ENCODE measurements at places on chromosomes 1 and 21.

DNA sequence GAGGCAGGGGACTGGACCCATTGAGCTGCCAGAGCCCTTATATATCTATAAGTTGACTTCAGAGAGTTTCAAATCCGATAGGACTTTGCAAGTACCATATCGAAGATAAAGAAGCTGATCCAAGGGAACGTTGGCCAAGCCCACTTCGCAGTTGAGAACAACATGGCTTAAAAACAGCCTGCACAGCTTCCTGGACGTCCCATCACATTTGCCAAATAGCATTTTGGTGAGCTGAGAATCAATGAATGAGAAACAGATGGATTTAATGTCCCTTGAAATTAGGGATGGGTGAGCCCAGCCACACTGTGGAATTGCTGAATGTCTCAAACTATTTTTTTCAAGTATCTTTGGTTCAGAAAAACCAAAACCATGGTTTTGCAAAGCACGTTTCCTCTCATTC lies 64.8 kb downstream of the KCNJ15 start:
- DNase-seq, result no peak

DNA sequence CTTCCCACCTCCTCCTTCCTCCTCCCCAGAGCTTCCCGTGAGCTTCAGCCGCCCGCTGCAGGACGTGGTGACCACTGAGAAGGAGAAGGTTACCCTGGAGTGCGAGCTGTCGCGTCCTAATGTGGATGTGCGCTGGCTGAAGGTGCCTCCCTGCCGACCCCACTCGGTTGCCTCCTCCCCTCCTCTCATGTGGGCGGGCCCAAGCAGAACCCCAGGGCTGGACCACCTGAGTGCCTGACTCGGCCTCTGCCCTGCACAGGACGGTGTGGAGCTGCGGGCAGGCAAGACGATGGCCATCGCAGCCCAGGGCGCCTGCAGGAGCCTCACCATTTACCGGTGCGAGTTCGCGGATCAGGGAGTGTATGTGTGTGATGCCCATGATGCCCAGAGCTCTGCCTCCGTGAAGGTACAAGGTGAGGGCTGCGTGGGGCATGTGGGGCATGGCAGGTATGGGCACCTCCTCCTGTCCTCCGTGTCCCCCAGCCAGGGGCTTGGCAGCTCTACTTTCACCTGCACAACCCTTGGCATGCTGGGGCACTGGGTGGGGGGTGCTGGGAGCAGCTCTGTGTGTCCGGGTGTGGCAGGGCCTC lies 69.2 kb downstream of the OBSCN start:
- no peak for DNase-seq

GRCh38 chr1:160354388-160354985 lies 11.3 kb downstream of the NCSTN start:
- DNase-seq, result no peak

DNA sequence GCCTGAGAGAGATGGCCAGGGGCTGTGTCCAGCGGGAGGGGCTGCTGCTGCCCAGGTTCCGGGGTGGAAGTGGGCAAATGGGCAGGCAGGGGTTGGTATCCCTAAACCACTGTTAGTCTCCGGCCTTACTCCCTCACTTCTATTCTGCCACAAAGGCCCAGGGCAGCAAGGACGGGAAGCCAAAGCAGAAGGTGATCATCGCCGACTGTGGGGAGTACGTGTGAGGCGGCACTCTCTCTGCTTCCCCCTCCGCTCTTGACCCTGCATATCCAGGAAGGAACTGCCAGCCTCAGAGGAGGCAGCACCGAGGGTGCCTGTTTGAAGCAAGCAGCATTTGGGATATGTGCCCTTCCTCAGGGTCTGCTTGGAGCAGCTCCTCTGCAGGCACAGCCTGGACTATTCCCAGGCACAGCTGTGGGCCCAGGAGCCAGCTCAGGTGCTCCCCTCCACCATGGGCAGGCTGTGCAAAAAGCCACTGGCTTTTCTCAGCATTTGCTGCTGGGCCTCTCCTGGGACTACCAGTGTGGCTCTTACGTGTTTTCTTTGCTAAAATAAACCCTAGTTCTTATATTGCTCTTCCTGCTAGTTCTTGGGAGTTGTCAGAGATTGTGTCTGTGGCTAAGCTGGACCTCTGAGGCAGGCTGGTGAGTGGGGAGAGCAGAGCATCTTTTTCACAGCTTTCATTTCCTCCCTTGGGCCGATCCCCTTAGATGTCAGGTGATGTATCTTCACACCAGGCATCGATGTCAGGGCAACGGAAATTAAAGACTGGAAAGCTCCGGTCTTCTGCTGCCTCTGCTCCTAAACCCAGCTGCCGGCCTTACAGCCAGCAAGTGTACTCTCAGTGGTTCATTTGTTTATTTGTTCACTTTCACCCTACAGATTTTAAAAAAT lies 14.7 kb downstream of the PPIE start:
- no peak for DNase-seq

GRCh38 chr1:213371847-213372619 lies 321.0 kb downstream of the RPS6KC1 start:
- DNase-seq, result no peak

DNA sequence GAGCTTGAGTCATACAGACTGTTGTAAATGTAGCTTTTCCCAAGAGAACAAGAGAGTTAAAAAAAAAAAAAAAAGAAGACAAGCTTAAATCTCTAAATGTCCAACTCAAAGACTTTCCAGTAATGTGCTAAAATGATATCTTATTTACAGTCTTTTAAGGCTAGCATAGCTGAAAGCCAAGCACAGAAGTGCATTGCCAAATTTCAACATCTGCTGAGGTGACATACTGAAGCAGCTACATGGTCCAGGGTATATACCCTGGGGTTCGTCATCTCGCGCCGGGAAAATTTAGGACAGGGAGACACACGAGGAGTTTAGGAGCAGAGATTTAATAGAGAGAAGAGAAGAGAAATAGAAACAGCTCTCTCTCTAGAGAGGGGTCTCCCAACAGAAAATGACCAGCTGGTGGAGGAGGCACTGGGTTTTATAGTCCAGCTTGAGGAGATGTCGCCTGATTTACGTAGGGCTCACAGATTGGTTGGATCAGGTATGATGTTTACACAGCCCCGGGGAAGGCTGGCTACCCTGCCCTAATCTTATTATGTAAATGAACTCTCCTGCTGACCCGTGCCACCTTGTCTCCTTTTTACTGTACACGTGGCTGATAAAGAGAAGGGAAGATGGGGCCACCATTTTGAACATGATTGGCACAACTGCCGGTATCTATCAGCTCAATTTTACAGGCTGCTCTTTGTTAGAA lies 172.7 kb downstream of the TRIM33 start:
- no peak for DNase-seq

DNA sequence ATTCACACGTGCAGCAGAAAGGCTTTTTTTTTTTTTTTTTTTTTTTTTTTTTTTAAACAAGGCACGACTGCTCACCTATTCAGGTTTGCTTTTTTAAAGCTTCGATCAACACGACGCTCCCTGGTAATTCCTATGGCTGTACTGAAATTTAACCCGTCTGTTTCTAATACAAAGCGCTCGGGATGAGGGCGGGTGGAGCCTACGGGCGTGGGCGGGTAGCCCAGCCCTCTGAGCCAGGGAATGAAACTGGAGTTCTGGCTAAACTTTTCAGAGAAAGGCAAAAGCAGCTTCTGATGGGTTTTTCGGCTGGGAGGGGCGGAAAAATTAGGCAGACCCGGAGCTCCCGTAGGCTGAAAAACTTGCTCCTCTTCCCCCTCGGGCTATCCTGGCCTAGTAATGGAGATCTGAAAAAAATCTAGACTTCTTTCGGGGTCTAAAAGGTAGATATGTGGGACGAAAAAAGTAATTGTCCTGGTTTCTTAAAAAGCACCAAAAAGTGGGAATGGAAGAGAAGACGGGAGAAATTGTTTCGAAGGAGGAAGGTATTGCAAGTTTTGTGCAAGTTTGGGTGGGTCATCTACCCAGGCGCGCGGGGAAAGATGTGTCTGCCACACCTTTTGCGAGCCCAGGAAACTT lies 7.4 kb downstream of the NR5A2 start:
- no peak for DNase-seq

DNA sequence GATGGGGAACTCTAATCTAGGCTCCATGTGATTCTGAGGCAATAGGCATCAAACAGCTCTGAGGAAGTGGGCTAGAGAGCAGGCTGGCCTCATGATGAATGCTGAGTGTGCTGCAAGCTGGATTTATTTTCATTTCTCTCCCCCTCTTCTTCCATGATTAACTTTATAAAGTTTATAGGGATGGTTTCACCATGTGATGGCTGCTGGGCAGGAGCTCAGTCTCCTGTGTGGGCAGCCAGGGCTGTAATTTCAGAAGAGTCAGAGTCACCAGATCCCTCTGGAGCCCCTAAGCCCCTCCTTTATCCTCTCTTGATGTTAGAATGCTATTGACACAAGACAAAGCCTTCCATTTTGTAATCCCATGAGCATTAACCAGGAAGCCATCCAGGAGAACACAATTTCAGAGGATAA lies 143.6 kb downstream of the CNIH3 start:
- no peak for DNase-seq

DNA sequence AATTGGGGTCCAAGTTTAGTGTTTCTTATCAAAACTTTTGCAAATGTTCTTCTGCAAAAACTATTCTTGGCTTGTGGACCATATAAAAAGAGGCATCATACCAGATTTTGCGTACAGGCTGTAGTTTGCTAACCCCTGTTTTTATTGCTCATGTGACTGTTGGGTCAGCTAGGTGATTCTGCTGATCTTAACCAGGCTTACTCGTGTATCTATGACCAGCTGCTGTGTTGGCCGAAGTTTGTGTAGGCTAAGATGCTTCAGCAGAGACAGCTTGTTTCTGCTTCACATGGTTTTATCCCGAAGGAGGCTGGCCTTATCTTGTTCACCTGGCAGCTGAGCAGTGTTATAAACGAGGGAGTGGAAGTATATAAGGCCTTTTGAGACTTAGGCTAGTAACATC lies 38.2 kb downstream of the POU2F1 start:
- DNase-seq, result no peak

DNA sequence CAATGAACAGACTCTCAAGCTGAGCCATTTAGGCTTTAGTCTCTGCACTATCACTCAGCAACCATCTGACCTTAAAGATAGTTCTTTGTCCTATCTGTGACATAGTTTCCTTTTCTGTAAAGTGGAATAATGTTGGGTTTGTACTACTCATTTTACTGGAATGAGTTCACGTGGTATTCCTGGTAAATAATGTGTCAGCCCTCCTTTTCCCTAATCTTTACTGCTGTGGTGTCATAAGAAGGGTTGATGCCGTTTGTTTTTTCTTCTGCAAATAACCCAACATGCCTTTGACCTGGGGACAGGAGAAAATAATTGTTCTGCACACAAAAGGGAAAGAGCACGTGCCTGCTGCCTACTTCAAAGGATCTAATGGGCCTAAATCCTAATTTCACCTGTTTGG lies 297.8 kb downstream of the BRINP3 start:
- DNase-seq, result no peak

- no peak for DNase-seq
Measured at GRCh38 chr1:11712285-11712684, 20.8 kb downstream of the DRAXIN start.

DNA sequence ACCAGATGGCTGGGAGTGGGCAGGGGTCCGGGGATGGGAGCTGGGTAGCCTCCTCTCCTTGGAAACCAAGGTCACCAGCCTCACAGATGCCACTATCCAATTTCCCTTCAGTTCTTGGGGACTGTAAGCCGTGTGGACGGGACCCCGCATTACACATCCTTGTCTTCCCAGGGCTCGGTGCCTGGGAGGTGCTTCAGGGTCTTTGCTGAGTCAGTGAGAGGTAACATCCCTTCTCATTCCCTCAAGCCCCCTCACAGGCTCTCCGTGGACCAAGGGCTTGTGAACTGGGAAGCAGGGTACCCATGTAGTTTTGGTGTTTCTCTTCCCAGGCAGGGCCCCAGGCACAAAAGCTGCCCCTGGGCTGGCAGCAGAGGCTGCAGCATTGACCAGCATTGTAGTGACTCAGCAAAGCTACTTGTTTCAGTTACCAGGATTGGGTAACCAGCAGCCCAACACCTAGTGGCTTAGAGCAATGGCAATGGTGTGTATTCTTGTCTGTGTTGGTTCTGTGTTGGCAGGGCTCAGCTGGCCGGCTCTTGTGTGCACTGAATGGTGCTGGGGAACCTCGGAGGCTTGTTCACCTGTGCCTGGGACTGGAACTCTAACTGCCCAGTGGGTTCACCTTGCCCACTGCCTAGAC lies 24.6 kb upstream of the PCBP3 start:
- DNase-seq, result no peak

DNA sequence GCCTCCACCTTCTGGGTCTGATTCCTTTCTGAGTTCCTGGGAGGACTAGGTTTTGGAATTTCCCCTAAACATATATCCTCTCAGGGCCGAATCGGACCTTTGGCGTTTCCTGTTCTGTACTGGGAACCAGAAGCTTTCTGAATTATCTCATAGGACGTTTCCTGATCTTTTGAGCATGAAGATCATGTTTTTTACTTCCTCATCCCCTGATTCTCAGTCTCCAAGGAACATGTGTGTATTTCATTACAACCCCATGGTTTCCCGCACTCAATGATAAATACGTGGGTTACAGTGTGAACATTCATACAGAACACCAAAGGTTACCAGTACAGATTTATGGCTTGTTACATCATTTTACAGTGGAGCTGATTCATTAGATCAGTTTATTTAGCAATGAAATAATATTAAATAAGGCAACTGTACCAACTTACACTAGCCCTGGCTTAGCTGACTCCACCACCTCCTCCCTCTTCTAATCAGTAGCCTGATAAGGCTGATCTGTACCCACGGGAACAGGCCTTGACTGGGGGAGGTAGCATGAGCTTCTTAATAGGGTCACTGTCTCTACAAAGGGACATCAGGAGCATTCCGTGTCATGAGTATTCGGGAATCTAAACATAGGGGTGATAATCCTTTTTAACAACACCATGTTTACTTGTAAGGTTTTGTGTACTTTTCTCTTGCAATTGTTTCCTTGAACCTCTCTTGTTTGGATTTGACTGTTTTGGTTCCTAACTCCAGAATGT lies 57.8 kb upstream of the ERRFI1 start:
- no peak for DNase-seq

DNA sequence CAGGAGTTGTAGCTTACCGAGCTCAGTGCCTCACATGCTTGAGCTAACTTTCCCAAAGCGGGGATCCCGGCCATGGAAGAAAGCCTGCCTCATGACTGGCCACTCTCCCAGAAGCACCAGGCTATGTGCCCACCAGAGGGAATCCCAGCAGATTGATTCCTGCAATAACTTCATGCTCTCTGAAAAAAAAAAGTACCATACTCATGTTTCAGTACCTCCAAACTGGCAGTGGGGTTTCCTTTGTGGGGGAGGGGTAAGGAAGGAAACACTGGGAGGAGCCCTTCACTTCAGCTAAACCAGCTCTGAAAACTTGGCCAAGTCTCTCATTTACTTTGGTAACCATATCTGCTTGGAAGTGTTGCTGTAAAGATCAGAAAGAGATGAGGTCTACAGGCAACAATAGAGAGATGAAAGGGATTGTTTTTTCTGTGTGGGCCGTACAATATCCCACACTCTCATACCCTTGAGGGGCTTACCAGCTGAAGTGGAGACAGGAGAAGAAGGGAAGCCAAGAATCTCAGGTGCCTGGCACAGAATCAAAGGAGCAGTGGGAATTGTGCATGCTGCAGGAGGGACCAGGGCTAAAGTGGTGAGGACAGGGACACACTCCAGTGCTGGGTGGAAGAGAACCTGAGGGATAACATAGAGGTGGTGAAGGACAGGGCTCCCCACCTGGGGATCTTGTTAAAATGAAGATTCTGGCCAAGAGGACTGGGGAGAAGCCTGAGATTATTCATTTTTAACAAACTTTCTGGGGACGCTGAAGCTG lies 42.4 kb upstream of the TACSTD2 start:
- DNase-seq, result no peak

GRCh38 chr1:246417813-246418564 lies 89.1 kb downstream of the SMYD3 start:
- no peak for DNase-seq
